GOT3 (cell line): ENCODE measurements at places on chromosomes 3 and 15.

GRCh38 chr3:167711439-167711838 is 23.3 kb downstream of the PDCD10 start:
- DNase-seq, result no peak

- no peak for DNase-seq
Observed at GRCh38 chr3:197889204-197889930, 60.6 kb upstream of the RPL35A start.

DNA sequence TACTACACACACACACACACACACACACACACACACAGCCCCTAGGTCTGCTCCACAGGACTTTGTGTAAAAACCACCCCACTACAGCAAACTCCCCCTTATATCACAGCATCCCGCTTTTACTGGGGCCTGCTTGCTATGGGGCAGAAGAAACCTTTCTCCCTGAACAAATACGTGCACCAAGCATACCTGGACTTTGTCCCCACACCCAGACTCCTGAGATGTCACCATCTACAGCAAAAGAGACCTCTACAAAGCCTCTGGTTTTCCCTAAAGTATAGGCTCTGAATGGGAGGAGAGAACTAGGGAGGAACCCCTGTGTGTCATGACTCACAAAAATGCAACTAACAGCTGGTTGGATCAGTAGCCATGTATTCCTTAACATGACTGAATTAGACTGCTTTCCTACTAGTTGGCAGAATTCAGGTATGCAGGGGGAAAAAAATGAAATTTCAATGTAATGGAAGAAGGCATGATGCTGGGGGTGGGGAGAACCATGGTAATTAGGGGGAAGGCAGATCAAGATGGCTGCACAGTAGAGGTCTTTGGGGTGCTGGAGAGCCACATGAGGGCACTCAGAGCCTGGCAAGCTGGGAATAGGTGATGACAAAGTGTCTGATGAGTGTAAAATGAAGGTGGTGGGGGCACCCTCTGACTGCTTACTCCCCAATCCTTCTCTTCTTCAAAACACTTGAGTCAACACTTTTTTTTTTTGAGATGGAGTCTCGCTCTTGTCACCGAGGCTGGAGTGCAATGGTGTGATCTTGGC is 45.9 kb downstream of the DAPK2 start:
- no peak for DNase-seq

DNA sequence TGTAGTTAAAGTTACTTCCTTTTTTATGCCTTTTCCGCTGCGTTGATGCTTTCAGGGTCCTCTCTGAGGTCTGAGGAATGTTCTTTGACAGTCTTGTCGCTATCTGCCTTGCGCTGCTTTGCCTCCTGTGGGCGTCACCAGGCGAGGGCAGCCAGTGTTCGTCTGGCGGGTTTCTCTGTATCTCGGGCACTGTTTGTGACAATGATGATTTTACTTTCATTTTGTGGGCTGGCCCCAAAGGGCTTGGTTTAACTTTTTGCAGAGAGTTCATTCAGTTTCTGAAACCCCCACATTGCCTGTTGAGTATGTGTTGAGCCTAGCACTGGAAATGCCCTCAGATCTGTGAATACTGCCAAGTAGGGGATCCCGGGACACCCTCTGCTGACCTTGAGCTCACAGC is 24.6 kb upstream of the SACM1L start:
- DNase-seq, result no peak

GRCh38 chr3:52696830-52697631 is 8.6 kb downstream of the GLT8D1 start:
- DNase-seq, result no peak

DNA sequence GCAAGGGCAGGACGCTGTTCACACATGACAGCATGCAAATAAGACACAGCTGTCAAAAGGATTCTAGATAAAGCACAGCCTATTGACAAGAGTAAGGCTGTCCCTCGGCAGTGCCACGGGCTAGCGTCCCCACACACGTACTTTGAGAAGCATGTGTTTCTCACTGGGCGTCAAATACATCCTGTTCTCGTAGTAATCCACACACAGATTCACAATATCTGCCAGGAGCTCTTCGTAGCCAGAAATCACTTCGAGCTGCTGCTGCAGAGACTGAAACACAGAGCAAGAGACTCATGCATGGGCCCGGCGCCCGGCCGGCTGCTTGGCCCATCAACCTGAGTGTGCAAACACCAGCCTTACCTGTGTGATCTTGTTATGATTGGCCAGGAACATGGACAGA is 41.1 kb downstream of the CYFIP1 start:
- DNase-seq, result no peak

DNA sequence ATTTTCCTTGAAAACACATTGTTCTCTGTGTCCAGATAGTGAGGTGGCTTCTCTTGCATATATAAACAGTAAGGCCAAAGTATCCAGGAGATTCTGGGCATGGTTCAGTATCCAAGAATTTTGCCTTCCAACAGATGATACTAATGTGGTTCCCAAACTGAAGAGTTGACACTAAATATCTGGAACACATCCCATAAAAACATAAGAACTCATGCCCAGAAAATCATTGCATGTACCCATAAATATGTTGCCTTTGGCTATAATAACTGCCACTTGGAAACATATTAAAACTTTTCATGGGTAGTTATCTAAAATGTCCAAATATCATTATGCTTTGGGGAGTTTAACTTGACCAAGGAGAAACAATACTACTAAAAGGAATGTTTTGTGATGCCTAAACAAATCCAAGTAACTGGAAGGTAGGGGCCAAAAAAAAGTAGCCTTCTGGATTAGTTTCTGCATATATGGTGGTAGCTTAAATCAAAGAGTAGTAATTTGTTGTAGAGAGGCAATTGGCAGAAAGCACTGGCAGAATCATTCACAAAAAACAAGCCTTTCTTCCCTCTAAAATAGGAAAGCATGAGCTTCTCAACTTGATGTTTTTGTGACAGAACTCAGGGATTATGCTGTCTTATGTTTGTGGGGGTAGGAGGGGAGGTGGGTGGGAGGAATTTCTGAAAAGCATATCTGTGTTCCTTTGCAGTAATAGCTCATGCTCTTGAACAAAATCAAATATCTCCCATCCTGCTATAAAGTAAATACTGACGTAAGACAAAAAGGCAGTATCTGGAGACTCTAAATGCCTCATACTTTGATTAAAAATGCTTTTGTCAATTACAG is 753.9 kb downstream of the TUSC7 start:
- DNase-seq, result no peak

GRCh38 chr3:112769286-112769978 is 77.2 kb downstream of the CD200R1L start:
- DNase-seq, result no peak

- DNase-seq, result no peak
Observed at GRCh38 chr15:67307889-67308597, 53.5 kb downstream of the IQCH start.

DNA sequence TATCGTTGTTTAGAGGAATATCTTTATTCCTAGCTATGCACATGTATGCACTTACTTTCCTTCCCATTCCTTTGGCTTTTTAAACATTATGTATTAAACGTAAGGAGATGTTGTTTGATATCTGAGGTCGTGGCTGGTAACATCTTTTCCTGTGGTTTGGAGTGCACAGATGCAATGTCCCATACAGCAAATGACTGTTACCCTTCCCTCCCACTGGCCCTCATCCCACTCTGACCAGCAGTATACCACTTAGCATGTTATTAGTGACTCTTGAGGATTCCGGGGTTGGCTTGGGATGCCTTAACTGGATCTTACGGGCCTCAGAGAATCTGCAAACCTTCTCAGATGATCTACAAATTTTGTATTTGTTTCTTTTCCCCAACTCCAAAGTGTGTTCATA is 34.5 kb downstream of the TGFBR2 start:
- no peak for DNase-seq

DNA sequence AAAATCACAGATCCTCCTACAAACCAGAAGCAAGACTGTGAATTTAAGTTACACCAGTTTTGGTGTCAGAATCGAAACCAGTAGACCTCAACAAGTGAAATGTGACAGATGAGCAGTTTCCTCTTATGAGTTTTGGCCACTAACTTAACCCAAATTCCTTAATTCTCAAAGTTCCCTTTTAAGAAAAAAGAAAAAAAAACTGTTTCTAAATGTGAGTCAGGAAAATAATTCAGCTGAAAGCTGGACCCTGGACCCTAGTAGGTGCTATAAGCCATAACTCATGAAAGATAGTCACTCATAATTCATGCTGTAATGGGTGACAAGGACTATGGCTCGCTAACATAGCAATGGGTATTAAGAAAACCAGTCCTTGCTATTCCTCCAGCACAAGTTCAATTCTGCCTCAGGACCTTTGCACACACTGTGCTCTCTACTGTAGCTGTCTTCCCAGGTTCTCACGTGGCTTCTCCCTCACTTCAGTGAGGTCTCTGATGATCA is 9.0 kb upstream of the THRB start:
- no peak for DNase-seq

GRCh38 chr3:48064292-48064829 is 48.1 kb upstream of the MAP4 start:
- DNase-seq, result no peak

DNA sequence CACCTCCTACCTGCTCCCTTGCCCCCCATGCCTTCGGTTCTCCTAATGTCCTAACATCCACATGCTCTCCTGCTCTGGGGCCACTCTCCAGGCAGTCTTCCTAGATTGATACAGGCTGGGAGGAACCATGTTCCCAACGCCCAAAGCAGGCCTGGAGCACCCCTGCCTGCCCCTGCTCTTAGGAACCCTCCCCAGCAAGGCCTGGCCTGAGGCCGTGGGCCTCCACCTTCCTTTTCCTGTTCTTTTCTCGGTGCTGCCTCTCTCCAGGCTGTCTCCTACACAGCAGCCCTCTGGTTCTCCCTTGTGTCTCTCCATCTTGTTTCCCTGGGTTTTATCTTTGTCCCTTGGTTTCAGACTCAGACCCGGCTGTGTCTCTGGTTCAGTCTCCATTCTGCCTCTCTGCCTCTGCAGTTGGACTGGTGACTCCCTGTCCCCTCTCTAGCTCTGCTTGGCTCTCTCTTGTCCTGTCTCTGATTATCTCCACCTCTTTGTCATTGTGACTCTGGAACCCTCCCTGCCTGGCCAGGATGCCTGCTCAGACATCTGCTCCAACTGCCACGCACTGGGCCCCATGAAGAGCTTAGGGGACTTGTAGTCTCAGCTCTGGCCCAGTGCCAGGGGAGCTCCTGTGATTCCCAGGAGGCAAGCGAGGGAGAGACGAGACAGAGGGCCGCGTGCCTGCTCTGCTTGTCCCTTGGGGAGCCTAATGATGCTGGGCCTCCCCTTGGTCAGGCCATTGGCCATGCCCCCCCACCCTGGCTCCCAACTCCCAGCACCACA is 26.0 kb upstream of the RPL29 start:
- DNase-seq, result no peak

DNA sequence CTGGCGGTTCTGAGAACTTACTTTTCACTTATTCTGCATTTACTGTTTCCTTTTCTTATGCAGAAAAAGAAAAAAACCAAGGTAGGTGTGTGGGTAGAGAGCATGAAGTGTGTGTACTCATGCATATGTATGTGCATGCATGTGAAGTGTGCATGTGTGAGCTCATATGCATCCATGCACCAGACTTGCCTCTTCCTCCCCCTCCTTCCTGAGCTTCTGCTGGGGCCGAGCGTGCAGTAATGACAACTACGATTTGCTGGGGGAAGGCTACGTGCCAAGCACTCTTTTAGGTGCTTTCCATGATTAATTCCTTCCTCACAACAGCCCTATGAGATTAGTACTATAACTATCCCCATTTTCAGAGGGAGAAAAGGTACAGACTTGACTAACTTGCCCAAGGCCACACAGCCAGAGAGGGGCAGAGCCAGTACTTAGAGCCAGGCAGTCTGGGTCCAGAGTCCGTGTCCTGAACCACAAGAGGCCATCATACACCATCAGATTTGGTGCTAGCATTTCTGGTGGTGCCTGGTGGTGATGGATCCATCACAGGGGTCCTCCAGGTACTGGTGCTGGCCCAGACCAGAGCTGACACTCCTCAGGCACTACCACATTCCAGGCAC is 46.7 kb downstream of the CAPN3 start:
- DNase-seq, result no peak

GRCh38 chr3:141379250-141379966 is 11.1 kb downstream of the ZBTB38 start:
- no peak for DNase-seq

DNA sequence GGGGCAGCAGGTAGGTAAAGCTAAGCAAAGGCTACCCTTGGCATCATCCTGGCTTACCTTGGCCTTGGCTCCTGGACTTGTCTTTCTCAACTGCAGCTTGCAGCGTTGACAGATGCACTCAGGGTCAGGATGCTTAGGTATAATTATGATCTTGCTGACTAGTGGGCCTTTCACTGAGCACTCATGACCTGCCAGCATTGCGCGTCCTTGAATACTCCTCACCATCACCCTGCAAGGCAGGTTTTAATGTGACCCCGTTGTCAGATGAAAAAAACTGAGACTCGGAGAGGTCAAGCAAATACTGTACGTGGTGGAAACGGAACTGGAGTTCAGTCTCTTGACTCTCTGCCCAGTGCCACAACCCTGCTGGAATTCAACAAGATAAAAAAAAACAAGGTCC is 126.7 kb downstream of the OPA1 start:
- DNase-seq, result no peak

DNA sequence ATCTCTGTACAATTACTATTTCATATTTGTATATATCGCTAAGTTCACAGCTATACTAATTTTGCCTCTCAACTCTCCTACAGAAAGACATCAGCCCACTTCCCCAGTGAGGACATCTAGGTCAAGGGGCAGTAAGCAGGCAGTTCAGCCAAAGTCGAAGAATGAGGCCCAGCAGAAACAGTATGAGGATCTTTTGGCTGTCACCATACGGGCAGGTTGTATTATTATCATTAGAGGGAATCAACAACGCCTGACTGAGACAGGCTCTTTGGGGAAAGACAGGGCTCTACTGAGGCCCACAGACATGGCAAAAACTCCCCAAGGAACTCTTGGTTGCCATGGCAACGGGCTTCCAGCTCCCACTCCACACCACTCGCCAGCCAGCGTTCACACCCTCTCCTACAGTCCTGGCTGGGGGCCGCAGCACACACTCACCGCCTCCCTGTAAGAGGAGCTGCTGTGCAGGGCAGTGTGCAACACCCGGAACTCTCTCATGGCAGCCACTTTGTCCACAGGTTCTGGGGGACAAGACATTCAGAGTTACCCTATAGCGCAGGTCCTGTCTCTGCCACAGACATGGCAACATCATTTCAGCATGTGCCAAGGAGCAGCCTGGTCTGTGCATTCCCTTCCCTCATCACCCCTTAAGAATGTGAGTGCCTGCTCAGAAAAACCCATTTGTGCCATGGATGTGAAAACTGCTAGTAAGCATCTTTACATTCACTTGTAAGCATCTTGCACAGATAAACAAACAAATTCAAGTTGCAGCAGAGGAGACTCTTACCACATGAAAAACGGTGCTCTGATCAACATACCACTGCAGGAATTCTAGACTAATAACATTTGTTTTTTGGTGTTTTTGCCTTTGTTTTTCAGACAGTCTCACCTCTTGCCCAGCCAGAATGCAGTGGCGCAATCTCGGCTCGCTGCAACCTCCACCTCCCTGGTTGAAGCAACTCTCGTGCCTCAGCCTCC is 8.8 kb downstream of the UBL7 start:
- no peak for DNase-seq

DNA sequence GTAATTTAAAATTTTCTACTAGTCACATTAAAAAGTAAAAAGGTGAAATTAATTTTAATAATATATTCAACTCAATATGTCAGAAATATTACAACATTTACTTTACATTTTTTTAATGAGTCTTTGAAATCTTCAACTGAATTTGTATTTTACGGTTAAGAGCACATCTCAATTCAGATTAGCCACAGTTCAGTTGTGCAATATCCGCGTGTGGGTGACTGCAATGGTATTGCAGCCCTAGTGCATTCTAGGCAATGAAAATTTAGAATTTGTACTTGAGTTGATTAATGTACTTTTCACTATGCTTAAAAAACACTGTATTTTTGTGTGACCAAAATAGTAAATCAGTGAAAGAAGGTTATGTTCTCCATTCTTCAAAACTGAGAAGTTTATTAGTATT is 57.3 kb downstream of the CEP63 start:
- DNase-seq, result no peak
